ENCODE measurements at places on chromosomes 1 and 21.

DNA sequence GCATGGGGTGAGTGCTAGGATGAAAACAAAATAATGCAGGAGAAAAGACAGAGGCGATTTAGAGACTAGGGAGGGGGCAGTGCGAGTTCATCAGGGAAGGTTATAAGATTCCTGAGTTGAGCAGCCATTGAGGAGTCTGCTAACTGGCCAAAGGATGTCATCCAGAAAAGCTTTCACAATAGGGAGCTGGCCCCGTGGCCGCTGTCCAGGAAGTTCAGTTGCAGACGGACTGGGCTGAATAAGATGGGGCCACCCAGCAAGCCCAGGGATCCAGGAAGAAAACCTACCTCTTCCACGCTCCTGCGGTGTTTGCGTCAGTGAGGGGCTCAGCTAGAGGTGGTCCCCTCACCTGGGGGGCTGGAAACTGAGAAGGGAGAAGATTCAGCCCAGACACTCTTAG, 4.0 kb upstream of the PKP1 start:
- DNase-seq, result no peak

GRCh38 chr1:232250838-232251237, 379.1 kb downstream of the SIPA1L2 start:
- DNase-seq, result no peak

- DNase-seq, result no peak
Measured at GRCh38 chr1:17194133-17194475, 10.8 kb upstream of the PADI1 start.

GRCh38 chr1:215076322-215076721, 6.2 kb upstream of the KCNK2 start:
- DNase-seq, result no peak

- DNase-seq, result no peak
Measured at GRCh38 chr1:64616039-64616438, 128.8 kb upstream of the RAVER2 start.

GRCh38 chr1:11279630-11280029, 6.6 kb downstream of the UBIAD1 start:
- DNase-seq, result no peak

GRCh38 chr1:183022202-183023145, 746 bp upstream of the LAMC1 start:
- peak; percentile 88 for DNase-seq

GRCh38 chr1:65939636-65940035, 146.9 kb downstream of the PDE4B start:
- DNase-seq, result no peak

GRCh38 chr21:29534448-29534847, 235.7 kb downstream of the BACH1 start:
- DNase-seq, result no peak

- DNase-seq, result no peak
Measured at GRCh38 chr1:37372302-37372701, 102.1 kb upstream of the ZC3H12A start.

DNA sequence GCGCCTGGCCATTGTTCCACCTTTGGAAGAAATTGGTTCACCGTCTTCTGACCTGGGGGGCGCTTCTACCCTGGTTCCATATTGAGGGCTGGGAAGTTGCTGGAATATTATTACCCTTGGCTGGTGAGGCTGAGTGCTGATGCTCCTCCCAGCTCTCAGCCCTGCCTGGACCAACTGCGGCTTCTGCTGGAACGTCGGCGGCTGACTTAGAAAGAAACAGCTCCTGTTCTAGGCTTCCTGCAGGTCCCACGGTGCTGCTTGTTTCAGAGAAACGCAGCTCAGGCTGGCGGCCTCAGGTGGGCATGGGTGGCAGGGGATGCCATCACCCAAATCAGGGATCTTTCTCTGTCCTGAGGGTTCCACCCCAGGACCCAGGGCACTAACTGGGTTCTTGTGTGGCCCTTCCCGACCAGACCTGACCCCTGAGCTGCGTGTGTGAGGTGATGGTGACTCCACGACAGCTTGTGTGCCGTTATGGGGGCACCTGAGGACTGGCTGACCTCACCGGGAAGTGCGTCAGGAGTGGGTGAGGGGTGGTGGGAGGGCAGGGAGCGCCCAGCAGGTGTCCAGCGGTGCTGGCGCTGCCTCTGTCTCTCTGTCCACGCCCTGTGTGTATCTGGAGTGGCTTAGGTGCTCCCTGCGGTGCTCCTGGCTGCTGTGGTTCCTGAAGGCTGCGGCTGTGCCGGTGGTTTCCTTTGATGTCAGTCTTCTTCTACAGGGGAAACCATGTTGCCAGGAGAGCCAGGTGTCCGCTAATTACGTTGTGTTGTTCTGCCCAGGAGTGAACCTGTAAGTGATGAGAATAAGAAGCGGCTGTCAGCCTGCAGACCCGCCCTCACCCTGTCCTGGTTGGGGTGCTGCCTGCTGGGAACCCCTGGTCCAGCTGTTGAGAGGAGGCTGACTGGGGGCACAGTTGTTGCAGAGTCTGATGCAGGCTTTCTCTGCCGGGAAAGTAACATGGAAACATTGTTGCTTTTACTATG, 8.9 kb downstream of the SKI start:
- DNase-seq, result no peak

DNA sequence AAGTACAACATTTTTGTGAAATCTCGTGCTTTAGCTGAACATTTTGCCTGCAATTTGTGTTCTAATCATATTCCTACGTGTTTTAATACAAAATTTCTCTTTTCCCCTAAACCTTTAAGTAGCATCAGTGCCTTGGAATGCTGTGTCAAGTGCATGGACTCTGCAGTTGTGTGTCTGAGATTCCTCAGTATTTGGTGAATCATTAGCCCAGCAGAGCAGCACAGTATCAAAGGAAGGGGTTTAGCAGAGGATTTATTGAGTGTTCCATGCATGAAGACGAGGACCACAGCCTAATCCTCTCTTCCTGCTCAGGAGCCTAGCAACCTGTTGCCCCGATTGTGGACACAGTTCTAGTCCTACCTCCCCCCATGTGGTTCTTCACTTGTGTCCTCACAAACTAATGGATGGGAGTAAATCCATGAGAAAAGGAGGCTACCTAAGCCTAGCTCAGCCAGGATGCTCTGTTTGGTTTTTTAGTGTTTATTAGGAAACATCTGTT, 29.3 kb upstream of the PCP4 start:
- no peak for DNase-seq

DNA sequence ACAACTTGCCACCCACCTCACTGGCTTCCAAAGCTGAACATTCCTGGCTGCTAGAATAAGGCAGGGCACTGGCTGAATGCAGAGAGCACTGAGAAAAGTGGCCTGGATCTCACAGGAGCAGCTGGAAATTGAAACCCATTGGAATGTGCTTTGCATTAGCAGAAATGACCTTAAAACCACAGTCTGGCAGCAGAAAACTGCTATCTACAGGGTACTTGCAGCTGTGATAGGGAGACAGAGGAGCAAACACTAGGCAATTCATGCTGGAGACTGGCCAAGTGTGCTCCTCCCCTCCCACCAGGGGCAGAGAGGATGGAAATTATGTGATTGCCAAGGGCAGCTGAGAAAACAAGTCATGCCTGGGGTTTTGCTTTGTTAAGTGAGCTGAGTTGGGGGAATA, 47.2 kb downstream of the HSD3B1 start:
- DNase-seq, result peak; percentile 14

GRCh38 chr1:12616709-12617373, 1.2 kb downstream of the DHRS3 start:
- DNase-seq, result no peak

Measured in NCI-H1048 (cell line).